ENCODE measurements at places on chromosomes 4 and X.

- no peak for DNase-seq
Measured at GRCh38 chr4:6194458-6195195, 5.7 kb downstream of the JAKMIP1 start.

DNA sequence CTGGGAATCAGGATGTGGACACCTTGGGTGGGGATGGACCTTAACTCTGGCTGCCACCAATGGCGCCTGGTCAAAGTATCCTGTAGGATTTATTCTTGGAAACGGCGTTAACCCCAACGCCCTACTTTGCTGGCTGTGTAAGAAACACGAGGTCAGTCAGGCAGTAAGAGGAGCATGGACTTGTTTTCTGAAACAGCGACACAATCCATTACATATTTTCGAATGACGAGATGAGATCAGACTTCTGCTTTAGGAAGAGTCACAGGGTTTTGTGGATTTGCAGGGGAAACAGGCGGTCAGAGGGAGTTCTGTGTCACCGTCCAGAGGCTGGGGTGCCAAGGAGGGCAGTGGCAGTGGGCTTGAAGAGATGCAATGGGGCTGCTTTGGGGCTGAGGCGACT is 92.2 kb downstream of the TBL1X start:
- DNase-seq, result no peak

DNA sequence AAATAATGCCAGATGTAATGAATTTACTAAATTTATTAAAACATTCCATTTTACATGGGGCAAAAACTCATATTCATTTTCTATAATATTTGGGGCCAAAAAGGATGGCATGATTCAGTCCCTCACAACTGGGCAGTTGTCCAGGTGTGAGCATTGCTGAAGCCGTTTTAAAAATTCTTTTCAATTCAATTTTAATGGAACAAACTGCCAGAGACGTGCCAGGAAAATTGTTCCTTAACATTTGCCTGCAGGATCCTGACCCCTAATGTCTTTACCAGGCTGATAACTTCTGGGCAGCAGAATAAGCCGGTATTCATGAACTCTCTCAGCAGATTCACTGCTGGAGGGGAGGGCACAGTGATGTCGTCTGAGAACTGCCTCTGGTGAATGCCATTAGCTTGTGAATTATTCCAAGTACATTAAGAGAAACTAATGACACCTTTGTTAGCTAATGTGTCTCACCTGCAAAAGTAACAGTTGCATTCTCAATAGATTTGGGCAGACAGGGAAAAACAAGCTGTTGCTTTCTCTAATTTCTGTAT is 1445.1 kb upstream of the TENM3 start:
- DNase-seq, result no peak

- DNase-seq, result no peak
Measured at GRCh38 chr4:150149381-150149780, 71.1 kb downstream of the DCLK2 start.

- DNase-seq, result no peak
Measured at GRCh38 chrX:153831429-153832150, 1.2 kb upstream of the PDZD4 start.

DNA sequence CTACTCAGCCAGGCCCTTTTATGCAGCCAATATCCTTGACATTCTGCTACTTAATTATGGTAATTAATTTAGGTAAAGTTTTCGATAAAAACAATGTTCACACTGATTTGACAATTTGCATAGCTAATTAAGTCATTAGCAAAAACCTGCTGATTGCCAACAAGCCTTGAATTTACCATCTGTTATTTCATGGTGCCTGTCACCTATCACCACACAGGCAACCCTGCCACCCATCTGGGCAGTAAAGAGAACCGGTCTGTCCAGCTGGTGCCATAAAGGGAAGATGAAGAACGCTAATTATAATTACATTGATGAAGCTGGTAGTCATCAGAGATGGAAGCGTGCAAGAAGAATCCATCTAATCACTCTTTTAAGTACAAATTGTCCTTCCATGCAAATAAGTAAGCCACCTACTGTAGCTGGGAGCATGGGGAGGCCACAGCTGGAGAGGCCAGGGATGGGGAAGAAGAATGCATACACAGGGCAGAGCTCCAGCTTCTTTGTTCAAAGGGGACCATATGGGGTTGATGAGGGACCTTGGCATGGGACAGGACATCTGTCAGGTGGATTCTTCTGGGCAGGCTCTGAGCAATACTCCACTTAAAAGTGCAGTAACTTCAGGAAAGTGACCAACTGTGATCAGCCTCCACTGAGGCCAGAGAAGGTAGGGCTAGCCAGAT is 277.3 kb upstream of the TAPT1 start:
- no peak for DNase-seq

DNA sequence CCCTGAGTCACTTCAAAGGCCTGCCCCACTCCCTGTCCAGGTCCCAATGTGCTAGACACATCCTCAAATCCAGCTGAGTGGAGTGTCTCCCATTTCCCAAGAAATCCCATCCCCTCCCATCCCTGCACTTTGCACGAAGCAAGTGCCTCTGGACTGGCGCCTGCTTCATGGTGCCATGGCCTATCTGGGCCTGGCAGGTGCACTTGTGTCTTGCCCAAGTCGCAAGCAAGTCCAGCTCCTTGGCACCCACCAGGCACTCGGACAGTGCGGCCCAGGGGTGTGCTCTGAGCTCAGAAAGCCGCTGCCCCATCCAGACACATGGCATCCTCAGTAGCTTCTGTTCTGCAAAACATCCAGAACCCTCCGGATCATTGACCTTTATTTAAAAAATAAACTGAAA is 97.4 kb downstream of the DCTD start:
- no peak for DNase-seq

GRCh38 chrX:143047511-143047910 is 21.8 kb downstream of the SPANXN4 start:
- no peak for DNase-seq

DNA sequence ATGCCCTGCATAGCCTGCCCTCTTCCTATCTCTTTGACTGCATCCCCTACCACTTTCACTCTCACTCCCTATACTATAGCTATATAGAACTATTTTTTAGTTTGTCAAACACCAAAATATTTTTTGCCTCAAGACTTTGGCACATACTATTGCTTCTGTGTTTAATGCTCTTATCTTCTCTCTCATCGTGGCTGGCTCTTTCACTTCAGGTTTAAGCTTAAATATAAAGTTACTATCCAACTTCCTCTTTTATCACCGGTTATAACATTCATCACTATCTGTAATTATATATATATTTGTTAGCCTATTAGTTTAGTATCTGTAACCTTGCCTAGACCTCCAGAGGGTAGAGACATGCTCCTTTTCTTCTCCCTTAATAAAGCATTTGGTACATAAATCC is 11.5 kb upstream of the HMGB2 start:
- no peak for DNase-seq

- no peak for DNase-seq
Measured at GRCh38 chr4:85488416-85488815, 13.5 kb downstream of the ARHGAP24 start.

DNA sequence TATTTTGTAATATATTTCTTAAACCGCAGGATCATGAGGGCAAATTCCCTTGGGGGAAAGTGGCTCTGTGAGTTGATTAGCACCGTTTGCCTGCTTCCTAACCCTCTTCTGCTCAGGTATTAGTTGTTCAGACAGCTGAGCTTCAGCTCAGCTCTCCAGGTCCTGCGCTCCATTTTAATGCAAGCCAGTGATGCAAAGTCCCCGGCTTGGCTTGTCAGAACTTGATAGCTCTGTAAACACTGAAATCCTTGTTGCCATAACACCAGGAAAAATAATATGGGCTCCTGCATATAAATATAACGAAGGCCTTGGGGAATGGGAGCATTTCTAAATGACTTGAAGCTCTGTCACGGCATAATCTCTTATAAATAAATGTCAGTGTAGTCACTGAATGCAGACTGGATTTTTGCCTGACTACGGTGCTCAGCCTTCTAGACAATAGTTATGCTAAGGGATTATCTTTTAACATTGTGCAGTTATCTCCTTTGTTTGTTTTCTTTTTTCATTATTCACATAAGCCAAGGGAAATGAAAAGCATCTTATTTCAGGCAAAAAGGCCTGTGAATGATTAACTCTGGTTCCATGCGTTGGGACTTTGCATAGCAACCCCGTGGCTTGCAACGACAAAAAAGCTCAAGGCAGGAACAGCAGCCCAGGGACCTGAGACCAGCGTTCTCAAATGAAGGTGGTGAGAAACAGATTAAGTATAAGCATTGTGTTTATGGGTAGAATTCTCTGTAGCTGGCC is 253.2 kb downstream of the SPRY1 start:
- DNase-seq, result no peak

- DNase-seq, result no peak
Measured at GRCh38 chr4:1613099-1613495, 71.0 kb downstream of the FAM53A start.

GRCh38 chrX:784829-785228 is 154.2 kb downstream of the SHOX start:
- DNase-seq, result no peak

DNA sequence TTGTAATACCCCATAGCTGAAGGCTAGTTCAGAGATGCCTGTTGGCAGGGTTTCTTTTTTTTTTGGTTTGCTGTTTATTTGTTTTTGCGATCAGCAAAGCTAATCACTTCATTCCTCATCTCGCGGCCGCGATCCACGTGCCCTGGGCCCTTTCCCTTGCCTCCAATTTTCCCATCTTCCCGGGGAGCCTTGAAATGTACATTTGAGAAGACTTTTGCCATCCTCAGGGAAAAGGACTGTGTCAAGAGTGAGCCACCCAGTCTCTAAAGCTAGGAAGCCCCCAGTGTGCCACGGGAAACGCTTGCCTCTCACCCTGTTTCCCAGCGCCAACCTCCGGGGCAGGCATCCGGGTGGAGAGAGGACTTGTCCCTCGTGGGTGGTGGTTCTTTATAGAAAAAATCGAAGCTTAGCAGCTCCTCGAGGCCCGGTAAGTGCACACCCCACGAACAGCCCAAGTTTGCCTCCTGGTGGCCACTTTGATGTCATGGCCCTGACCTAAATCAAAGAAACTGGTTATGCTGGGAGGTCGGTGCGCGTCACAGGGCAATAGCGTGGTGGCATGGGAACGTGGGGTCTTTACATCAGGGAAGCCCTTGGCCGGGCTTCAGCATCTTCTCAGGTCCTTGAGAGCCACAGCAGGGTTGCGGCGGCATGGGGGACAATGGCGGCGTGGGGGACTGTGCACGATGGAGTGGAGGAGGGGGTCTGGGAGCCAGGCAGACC is 42.0 kb downstream of the MAP7D3 start:
- no peak for DNase-seq

GRCh38 chr4:141668200-141668910 is 32.0 kb downstream of the IL15 start:
- no peak for DNase-seq

DNA sequence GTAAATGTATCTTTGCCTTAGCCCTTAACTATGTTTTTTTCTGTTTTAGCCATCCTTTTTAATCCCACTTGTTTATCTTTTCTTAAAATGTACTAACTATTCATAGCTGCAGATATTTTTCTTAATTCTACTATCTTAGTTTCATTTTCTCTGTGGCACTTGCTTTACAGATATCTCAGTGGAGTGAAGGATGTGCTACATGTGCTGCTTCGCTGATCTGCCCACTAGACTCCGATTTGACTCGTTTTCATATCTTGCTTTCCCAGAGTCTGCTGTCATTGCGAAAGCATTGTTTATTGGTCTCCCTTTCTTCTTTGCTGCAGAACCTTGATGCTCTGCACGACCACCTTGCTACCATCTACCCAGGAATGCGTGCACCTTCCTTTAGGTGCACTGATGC is 30.6 kb downstream of the GUCY1B1 start:
- DNase-seq, result no peak

- DNase-seq, result no peak
Measured at GRCh38 chr4:111480510-111480909, 664.7 kb upstream of the FAM241A start.

DNA sequence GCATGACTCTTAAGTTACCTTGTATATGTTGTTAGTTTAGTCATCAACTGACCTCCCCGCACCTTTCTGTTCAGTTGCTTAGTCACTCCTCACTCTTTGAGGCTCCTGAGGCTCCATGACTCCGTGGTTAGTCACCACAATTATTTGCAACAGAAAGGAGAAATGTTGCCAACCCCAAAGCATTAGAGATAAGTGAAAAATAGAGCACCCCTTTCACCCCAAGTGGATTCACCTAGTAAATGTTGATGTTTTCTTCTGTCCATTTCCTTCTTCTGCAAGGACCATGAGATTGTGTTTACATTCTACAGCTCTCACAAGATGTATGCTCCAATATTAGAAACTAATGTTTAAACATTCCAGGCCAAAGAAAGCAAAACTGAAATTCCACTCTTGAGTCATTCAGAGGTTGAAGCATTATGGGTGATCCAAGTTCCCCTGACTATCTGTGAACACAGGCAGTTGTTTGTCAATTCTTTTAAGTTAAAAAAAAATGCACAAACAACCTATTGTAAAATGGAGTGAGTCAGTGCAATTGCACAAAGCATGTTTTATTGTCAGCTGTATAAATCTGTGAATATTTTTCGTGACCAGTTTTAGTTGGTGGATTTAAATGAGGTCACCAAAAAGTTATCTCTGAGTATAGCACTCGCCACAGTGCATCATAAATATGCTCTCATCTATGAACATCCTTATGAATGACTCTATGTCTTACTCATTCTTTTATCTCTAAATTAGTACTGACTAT is 552.4 kb upstream of the MAGEB2 start:
- no peak for DNase-seq

GRCh38 chr4:71141125-71141524 is 147.7 kb downstream of the DCK start:
- no peak for DNase-seq

- no peak for DNase-seq
Measured at GRCh38 chr4:76386566-76387305, 34.2 kb downstream of the CCDC158 start.

DNA sequence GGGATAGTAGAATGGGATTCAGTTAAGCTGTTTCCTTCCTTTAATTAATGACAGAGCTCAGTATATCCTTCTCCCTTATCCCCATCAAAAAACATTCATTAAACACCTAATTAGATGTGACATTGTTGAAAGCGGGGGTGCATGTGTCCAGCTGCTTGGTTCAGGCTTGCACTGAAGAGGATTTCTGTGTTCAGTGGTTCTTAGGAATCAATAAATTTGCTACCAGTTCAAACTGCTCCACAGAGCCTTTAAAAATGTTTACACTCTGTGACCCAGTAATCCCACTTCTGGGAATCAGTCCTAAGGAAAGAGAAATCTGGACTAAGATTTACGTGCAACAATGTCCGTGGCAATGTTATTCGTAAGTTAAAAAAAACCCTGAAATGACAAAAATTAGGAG is 7.2 kb upstream of the TMEM255A start:
- DNase-seq, result no peak

- no peak for DNase-seq
Measured at GRCh38 chr4:6500481-6501140, 28.2 kb upstream of the PPP2R2C start.

- DNase-seq, result no peak
Measured at GRCh38 chr4:41989994-41990364, 351 bp upstream of the SLC30A9 start.

DNA sequence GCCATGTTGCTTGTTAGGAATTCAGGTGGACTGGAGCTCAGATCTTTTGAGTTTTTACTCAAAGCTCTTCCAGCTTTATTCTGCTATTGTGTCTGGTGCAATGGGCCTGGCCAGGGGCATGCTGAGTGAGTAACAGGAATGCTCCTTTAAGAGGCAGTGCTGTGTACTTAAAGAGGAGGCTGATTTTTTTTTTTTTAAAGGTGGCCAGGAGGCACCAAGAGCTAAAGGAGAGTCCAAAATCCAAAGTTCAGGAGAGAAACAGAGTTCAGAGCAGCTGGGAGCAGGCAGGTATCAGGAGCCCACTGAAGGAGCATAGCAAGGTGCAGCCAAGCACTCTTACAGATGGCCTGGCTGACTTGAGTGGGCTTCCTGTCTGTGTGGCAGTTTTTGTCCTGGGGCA is 178.7 kb downstream of the FMR1NB start:
- DNase-seq, result no peak
